Fibroblast of skin of back (primary cell): ENCODE measurements at places on chromosomes 5 and 9.
A peak's percentile ranks its signal among the peaks of the same experiment; 100 is the strongest.

GRCh38 chr9:336039-336438 is 121.4 kb downstream of the DOCK8 start:
- DNase-seq, result no peak

DNA sequence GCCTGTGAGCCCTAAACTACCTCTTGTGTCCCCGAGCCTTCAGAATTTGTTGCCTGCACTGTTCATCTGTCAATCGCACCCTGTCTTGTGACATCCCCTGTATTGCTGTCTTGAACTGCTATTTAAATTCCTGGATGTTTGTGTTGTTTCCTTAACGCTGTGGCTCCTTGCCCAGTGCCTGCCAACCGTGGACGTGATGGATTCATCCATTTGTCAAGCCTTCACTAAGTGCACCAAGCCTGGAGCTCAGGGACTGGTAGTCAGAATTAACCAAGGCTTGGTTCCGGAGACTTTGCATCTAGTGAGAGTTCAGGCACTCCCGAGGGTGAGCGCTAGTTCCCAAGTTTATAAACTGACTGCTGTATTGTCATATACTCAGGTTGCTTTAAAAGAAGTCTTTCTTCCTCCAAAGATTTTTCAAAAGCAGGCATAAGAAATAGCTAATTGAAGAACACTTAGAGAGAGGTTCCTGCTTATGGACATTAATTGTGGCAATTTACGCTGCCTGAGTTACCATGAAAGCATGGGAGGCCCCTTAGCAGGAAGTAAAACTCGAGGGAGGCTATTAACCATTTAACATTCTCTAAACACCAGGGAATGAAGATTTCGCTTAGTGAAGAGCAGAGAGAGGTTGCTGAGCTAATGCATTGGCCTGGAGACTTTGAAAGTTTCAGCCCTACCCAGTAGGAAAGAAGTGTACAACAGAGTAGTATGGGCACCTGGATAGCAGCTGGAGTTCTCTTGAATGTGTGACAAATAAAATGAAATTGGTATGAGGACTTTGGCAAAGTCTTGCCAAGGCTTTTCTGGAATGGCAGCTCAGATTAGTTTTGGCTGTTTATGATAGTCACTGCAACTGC is 29.0 kb downstream of the RGS3 start:
- peak; percentile 34 for DNase-seq

GRCh38 chr9:81113453-81114124 is 575.8 kb downstream of the TLE1 start:
- no peak for DNase-seq

DNA sequence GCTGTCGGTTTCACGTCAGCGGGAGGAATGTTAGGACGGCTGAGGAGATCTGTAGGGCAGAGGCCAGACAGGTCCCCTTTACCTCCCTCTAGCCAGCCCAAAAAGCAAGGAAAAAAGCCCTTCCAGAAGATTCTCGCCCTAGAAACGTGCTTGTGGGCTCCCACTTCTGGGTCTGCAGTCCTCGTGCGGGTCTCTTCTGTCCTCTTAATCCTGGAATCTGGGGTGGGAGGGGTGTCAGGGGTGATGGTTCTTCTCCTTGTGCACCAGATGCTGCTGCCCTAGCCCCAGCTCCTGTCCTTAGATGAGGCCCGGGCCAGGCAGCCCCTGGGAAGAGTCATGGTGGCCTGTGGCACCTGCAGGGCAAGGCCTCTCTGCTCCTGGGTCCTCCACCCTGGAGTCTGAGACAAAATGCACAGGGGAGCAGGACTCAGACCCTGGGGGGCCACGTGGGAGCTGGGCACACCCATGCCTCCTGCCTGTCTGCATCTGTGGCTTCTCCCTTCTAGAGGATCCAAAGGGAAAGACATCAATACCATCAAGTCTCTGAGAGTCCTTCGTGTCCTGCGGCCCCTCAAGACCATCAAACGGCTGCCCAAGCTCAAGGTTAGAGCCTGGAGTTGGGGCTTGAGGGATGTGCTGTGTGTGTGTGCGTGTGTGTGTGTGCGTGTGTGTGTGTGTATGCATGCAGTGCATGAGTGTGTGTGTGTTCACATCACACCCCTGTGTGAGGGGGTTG is 174.2 kb downstream of the CACNA1B start:
- DNase-seq, result no peak

- DNase-seq, result no peak
Observed at GRCh38 chr9:98010445-98010844, 27.3 kb downstream of the ANP32B start.

GRCh38 chr9:93397661-93398373 is 53.7 kb upstream of the FAM120A start:
- no peak for DNase-seq

GRCh38 chr9:124617477-124618141 is 110.4 kb upstream of the NR5A1 start:
- peak; percentile 73 for DNase-seq

- DNase-seq, result no peak
Observed at GRCh38 chr5:50300878-50301277, 140.2 kb downstream of the EMB start.

GRCh38 chr5:88886746-88887341 is 3.9 kb upstream of the MEF2C start:
- no peak for DNase-seq

- DNase-seq, result no peak
Observed at GRCh38 chr9:114860187-114860586, 54.3 kb upstream of the TNFSF15 start.

- DNase-seq, result no peak
Observed at GRCh38 chr5:180593446-180594206, 2.3 kb upstream of the SCGB3A1 start.

DNA sequence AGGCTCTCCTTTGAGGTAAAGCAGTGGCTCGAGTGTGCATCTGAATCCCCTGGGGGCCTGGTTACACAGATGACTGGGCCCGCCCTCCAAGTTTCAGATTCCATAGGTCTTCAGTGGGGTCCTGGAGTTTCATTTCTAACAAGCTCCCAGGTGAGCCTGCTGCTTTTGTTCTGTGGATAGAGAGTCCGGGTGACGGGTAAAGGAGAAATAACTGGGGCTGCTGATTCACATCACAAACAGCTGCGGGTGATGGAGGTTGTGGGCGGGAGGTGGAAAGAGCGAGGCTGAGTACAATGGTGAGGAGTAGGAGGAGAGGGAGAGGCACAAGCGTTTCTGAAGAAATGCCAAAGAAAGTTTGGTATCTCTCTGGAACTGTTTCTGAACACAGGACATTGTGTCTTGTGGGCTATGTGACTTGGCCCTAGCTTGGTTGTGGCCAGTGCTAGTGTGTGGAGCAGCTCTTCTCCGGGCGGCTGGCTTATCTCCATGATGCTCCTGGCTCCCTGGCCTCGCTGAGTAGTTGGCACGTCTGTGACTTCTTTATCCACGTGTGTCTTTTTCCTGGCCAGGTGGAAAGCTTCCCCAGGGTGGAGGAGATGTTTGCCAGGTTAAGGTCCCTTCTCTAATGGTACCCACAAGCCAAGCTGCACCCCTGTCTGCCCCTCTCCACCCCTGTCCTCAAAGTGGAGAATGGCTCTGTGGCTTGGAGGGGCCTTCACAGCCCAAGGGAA is 61.7 kb downstream of the HSPA4 start:
- peak; percentile 17 for DNase-seq

- DNase-seq, result peak; percentile 43
Observed at GRCh38 chr9:101566904-101567724, 27.7 kb downstream of the PPP3R2 start.

DNA sequence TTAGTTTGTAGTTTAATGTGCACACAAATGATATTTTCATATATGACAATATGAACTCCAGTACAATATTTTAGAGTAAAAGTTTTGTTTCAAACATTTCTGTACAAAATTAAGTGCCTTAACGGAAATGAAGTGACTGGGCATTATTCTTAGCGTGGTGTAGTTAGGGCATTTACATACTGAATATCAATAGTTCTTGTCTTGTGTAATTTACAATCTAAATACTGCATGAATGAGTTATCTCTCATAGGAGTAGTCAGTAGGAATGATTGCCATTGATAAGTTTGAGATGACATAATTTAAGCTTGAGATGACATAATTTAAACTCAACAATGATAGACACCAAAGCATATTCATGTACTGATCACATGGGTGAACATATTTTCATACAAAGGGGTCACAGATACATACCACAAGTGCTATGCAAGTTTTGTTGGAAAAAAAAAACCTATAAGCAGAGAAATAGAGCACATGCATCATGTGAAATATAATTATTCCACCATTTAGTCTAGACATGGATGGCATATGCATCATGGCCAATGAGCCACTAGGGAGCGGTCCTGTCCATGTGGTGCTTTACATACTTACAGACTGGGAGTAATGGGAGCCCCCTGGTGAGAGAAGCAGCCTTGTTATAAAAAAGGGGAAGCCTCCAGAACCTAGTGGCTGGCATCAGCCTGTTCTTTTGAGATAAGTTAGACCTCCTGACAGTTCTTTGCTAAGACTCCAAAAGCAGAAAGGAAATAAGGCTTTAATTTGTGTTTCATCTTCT is 1523.9 kb downstream of the MAT2B start:
- peak; percentile 1 for DNase-seq

GRCh38 chr5:80225934-80226326 is 29.9 kb downstream of the SERINC5 start:
- no peak for DNase-seq

DNA sequence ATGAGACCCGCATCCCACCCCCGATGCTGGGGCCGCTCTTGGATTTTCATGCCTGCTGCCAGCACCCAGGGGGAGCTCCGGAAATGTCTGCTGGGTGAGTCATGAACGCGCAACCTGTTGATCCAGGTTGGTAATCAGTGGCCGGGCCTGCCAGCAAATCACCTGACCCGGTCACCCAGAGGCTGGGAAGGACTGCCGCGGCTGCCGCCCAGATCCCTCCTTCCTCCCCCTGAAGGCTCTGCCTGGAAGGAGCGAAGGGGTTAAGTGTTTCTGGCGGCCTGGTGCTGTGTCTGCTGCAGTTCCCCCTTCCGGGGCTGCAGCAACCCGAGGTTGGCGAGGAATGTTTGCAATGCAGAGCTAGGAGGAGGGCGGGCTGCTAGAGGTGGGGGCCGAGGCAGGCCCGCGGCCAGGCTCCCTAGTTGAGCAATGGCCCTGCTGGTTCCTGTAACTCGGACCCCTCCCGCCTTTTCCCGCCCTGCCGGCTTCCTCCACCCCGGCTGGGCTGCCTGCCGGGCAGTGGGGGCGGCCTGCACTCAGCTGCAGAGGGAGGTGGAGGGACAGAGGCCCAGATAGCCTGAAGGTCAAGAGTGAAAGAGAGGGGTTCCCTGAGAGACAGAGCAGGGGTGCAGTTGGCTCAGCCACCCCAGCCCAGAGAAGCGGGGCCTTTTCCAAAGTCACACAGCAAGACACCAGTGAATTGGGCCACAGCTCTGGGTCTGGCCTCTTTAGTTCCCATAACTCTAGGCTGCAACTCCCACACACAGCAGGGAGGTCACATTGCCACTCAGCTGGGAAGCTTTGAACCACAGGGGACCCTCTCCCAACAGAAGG is 156.3 kb upstream of the IER5L start:
- peak; percentile 95 for DNase-seq

- DNase-seq, result peak; percentile 40
Observed at GRCh38 chr5:151619812-151620460, 28.8 kb upstream of the FAT2 start.

GRCh38 chr5:10122076-10122726 is 127.5 kb downstream of the ATPSCKMT start:
- no peak for DNase-seq

DNA sequence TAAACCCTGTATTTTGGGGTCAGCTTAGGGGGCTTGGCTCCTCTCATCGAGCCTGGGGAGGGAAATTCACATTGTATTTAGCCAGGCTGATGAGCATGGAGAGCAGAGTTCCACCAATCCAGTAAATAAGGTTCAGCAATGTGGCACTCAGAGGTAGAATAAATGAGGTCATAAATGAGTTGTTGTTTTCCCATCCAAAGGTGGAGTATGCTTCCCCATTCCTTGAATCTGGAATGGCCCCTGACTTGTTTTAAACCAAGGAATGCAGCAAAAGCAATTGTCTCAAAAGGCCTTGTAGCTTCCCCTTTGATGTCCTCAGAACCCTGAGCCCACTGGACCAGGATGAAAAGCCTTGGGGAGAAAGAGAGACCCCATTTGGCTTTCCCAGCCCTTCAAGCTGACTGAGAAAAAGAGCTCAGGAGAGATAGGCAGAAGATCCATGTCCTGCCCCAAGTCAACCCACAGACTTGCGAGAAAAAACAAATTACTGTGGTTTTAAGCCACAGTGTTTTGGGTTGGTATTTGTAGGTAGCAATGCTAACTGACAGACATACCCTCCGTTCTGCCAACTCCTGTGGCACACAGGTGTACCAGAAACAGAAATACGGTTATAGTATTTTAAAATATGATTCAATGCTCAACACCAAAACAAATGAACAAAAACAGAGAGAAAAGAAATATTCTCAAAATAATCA is 566.0 kb upstream of the DMAC1 start:
- DNase-seq, result no peak

GRCh38 chr9:105877721-105878120 is 183.4 kb downstream of the TMEM38B start:
- no peak for DNase-seq

DNA sequence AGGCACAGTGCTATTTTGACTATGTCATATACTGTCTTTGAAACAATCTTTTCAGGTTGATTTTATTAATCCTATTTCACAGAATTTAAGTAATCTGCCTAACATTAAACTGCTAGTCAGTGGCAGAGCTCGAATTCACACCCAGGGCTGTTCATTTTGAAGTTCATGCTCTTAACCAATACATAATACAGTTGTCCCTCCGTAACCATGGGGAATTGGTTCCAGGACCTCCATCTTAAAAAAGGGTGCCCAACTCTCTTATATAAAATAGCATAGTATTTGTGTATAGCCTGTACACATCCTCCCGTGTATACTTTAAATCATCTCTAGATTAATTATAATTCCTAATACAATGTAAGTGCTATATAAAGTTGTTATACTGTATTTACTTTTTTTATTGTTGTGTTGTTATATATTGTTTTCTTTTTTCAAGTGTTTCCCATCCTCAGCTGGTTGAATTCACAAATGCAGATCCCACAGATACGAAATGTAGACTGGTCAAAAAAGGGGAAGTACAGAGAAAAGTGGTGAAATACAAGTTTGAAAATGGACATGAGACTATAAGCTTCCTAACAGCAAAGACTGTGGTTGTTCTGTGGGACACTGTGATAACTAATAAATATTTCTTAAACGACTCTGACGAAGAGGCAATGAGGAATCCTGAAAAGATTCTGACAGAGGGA is 18.3 kb downstream of the RFX3 start:
- DNase-seq, result no peak

- DNase-seq, result no peak
Observed at GRCh38 chr9:87283585-87283984, 214.1 kb upstream of the DAPK1 start.

DNA sequence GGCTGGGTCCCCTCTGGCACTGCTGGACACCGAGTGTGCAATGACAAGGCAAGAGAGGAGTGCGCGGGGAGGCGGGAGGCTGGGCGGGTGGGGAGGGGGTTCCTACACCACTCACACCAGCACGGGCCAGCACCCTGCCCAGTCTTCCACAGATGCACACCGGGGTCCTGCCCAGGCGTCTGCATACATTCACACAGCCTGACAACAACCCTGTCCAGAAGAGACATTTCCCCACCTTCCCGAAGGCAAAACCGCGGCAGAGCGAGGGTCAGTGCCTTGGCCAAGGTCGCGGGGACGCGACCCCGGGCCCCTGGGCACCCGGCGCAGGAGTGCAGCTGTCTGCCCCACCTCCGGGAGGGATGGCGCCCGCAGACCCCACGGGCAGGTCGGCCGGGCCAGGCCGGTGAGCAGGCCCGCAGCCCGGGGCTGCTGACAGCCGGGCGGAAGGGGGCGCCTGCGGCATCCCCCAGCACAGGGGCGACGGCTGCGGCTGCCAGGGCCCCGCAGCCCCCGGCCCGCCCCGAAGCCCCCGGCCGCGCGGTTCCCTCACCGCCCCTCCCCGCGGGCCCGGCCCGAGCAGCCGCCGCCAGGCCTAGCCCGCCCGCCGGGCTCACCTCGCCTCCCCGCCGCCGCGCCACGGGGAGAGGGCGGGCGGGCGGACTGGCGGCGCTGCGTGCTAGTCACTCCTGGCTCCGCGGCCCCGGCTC is 496 bp downstream of the MAPK9 start:
- peak; percentile 4 for DNase-seq
